DND-41 (cell line): ENCODE measurements at places on chromosomes 12 and 14.
A peak's percentile ranks its signal among the peaks of the same experiment; 100 is the strongest.

DNA sequence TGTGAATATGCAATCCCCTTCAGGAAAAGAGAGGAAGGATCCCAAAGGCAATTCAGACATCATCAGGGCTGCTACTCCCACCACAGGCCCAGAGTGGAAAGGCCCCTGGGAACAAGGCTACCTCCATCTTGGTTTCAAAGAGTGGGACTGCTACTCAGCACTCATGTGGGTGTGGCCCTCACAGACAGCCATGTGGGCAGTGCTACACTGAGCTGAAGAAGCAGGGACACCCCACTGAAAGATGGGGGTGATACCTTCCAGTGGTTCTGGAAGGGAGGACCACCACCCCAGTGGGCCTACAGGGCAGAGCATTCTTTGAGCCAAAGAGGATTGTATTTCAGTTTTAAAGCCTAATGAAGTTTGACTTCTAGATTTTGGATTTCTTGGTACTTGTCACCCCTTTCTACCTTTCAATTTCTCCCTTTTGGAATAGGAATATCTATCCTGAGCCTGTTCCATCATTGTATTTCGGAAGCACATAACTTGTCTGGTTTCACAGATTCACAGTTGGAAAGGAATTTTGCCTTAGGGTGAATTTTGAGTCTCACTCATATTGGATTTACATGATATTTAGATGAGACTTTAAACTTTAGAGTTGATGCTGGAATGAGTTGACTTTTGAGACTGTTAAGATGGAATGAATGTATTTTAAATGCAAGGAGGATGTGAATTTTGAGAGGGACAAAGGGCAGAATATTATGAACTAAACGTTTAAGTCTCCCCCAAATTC, 16.5 kb upstream of the LTA4H start:
- no peaks in the 10 kb centered on the region for H3K27me3 ChIP-seq
- no peaks in the 10 kb centered on the region for H3K36me3 ChIP-seq
- H3K4me3 ChIP-seq: no peak overlapping the region
- no peak overlapping the region for H3K27ac ChIP-seq
- no peaks in the 10 kb centered on the region for H3K4me1 ChIP-seq

DNA sequence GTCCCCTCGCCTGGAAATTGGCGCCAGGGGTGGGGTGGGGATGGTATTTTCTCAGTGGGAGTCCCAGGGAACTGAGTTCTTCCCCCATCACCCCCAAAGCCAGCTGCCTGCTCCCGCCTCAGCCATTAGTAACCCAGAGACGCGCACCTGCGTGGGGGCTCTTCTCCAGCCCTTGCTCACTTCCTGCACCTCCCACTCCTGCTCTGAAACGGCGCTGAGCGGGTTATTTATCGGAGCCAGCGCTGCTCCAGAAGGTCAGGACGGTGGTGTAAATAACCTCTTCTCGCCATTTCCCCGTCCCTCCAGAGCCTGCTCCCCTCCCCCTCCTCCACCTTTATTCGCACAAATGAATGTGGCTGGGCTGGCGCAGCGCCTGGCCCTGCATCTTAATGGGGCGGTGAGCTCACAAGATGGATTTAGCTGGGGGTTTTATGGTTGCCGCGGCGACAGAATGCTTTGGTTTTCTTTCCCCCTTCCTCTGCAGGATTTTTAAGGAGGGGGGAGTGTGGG, 12.2 kb downstream of the GPR84 start:
- H3K27ac ChIP-seq: no peak overlapping the region
- H3K36me3 ChIP-seq: peaks cover 44% of the 10 kb centered on the region
- no peak overlapping the region for H3K4me3 ChIP-seq
- peaks cover 6% of the 10 kb centered on the region; the same call in 1 of the 2 replicates for H3K4me1 ChIP-seq
- no peaks in the 10 kb centered on the region for H3K27me3 ChIP-seq

GRCh38 chr14:58088961-58089360, 63.1 kb downstream of the ARMH4 start:
- H3K27ac ChIP-seq: no peak overlapping the region
- DNase-seq: no peak
- H3K36me3 ChIP-seq: no peaks in the 10 kb centered on the region
- no peaks in the 10 kb centered on the region for H3K4me1 ChIP-seq
- no peak overlapping the region for H3K4me3 ChIP-seq

DNA sequence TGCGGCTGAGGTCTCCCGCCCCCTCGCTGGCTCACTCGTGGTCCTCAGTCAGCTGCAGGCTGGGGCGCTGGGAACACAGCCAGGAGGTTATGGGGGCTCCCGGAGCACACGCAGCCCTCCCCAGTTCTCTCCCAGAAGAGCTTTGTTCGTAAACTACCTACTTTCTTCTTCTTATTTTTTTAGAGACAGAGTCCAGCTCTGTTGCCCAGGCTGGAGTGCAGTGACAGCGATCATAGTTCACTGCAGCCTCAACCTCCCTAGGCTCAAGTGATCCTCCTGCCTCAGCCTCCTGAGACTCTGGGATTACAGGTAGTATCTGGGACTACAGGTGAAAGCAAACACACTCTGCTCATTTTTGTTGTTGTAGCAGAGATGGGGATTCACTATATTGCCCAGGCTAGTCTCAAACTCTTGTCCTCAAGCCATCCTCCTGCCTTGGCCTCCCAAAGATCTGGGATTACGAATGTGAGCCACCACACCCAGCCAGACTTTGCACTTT, 15.5 kb upstream of the PLA2G1B start:
- H3K27me3 ChIP-seq: no peaks in the 10 kb centered on the region
- no peak overlapping the region for H3K27ac ChIP-seq
- no peak overlapping the region for H3K4me3 ChIP-seq
- no peaks in the 10 kb centered on the region for H3K4me1 ChIP-seq
- no peaks in the 10 kb centered on the region for H3K36me3 ChIP-seq
- no peak for DNase-seq

DNA sequence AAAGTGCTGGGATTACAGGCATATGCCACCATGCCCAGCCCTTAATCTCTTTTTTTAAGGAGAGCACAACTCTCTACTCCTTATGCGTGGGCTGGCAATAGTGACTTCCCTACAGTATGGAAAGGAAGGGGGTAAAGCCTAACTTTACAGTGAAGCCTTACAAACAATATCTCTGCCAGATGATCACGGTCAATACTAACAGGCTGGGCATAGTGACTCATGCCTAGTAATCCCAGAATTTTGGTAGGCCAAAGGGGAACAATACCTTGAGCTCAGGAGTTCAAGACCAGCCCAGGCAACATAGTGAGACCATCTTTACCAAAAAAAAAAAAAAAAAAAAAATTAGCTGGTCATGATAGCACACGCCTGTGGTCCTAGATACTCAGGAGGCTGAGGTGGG, 5.6 kb downstream of the PYM1 start:
- H3K4me1 ChIP-seq: peaks cover 42% of the 10 kb centered on the region
- no peak overlapping the region for H3K4me3 ChIP-seq
- no peaks in the 10 kb centered on the region for H3K27me3 ChIP-seq
- H3K36me3 ChIP-seq: peaks cover 51% of the 10 kb centered on the region
- H3K27ac ChIP-seq: no peak overlapping the region
- no peak for DNase-seq

DNA sequence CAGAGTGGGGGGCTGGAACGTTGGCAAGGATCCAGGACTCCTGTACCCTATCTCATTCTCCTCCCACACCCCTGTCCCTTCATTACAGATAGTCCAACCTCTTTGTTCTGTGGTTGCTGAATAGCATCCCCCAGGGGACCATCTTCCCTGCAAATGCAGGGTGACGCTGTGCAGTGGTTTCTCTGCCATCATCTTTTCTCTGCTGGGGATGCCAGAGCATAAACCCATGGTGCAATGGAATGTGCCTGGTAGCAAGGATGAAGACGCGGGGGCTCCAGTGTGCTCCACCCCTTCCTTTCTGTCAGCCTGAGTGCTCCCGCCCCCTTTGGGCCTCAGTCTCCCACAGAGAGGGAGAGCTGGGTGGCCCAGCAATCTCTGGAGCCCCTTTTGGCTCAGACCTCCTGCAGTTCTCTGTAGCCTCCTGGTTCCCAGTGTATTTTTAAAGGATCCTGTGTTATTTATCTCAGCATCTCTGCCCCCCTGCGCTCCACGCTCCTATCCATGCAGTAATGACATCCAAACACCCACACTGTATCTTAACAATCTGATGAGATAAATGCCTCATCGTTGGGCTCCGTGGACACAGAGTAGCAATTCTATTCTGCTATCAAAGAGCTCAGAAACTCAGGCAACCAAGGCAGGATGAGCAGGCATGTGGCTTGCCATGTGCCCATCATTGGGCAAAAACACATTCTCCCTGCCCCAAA, 212.8 kb downstream of the CACNA1C start:
- H3K27ac ChIP-seq: no peak overlapping the region
- no peak for DNase-seq
- H3K36me3 ChIP-seq: no peaks in the 10 kb centered on the region

DNA sequence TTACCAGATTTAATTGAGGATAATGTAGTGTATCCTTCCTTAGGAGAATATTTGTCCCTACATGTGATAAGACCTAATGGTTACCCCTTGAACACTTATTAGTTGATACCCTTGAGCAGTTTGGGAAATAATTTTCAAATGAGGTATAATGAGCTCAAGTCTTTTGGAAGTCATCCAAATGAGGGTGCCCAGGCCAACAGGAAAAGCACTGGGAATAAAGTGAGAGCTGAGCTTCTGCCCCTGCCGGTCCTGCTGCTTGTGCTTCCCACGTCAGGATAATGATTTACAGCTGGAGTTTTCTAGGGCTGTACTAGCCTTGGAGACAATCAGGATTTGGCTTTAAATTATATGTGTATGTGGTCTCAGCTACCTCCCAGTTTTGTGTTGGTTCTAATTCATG, 178.8 kb upstream of the FRMD6 start:
- H3K27me3 ChIP-seq: no peaks in the 10 kb centered on the region
- no peaks in the 10 kb centered on the region for H3K4me1 ChIP-seq
- no peak overlapping the region for H3K4me3 ChIP-seq
- H3K36me3 ChIP-seq: no peaks in the 10 kb centered on the region
- no peak for DNase-seq

- peaks cover 37% of the 10 kb centered on the region for H3K36me3 ChIP-seq
- no peak for DNase-seq
- no peaks in the 10 kb centered on the region for H3K4me1 ChIP-seq
- no peak overlapping the region for H3K4me3 ChIP-seq
- no peak overlapping the region for H3K27ac ChIP-seq
- no peaks in the 10 kb centered on the region for H3K27me3 ChIP-seq
Observed at GRCh38 chr14:75714991-75715390, 53.9 kb downstream of the TTLL5 start.

- no peak for DNase-seq
- H3K27ac ChIP-seq: peak overlapping the region; percentile 97
- H3K36me3 ChIP-seq: peaks cover 23% of the 10 kb centered on the region
- H3K27me3 ChIP-seq: no peaks in the 10 kb centered on the region
- H3K4me3 ChIP-seq: peak overlapping the region; percentile 81; the same call in 1 of the 2 replicates
Observed at GRCh38 chr12:68806488-68807237, 1.3 kb upstream of the MDM2 start.

GRCh38 chr14:67978749-67979148, 159.2 kb downstream of the RAD51B start:
- no peak overlapping the region for H3K4me3 ChIP-seq
- H3K27me3 ChIP-seq: no peaks in the 10 kb centered on the region
- no peaks in the 10 kb centered on the region for H3K4me1 ChIP-seq
- no peak for DNase-seq
- H3K27ac ChIP-seq: no peak overlapping the region

GRCh38 chr12:95796225-95796981, 5.8 kb upstream of the NTN4 start:
- no peak overlapping the region for H3K27ac ChIP-seq
- no peaks in the 10 kb centered on the region for H3K36me3 ChIP-seq
- DNase-seq: no peak
- no peak overlapping the region for H3K4me3 ChIP-seq

DNA sequence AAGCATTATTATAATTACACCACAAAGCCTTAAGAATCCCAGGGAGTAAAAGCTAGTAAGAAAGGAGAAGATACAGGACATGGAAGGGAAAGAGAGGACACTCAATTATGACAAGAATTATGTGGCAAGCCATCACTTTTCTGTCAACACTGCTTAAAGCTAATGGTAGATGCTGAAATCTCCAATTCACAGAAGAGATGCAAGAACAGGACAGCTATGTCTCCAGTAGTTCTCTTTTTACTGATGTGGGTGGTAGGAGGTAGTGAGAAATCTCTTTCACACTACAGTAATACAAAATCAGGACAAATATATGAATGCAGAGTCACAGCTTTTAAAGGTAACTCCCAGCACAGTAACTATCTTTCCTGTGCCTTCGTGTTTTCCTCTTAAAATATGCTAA, 29.2 kb downstream of the CHD8 start:
- peaks cover 94% of the 10 kb centered on the region for H3K36me3 ChIP-seq
- H3K4me3 ChIP-seq: no peak overlapping the region
- no peak for DNase-seq
- no peaks in the 10 kb centered on the region for H3K27me3 ChIP-seq

- no peaks in the 10 kb centered on the region for H3K36me3 ChIP-seq
- H3K4me3 ChIP-seq: no peak overlapping the region
- peaks cover 5% of the 10 kb centered on the region; the same call in 1 of the 2 replicates for H3K4me1 ChIP-seq
- H3K27ac ChIP-seq: no peak overlapping the region
- no peak for DNase-seq
- H3K27me3 ChIP-seq: peaks cover 4% of the 10 kb centered on the region
Observed at GRCh38 chr14:64632056-64632455, 72.2 kb upstream of the PLEKHG3 start.

- H3K27ac ChIP-seq: no peak overlapping the region
- H3K4me1 ChIP-seq: no peaks in the 10 kb centered on the region
- no peaks in the 10 kb centered on the region for H3K27me3 ChIP-seq
- DNase-seq: no peak
- peaks cover 30% of the 10 kb centered on the region for H3K36me3 ChIP-seq
- no peak overlapping the region for H3K4me3 ChIP-seq
Observed at GRCh38 chr14:24311837-24312615, 724 bp downstream of the LTB4R start.

DNA sequence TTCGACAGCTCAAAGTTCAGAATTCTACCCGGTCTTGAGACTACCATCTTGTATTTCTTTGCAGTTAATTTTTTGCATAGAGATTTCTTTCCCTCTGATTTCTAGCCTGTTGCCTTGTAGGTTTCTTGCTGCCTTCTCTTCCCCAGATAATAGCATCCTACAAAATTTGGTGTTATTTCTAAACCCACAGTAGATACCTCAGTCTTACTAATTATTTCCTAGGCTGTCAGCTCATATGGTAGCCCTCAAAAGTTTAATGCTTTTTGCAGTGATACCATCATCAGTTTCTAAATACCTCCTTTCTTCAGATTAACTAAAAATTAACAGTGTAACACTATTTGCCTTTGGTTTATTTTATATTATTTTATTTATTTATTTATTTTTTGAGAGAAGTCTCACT, 61.9 kb upstream of the TMPO start:
- no peaks in the 10 kb centered on the region for H3K27me3 ChIP-seq
- DNase-seq: no peak
- no peak overlapping the region for H3K4me3 ChIP-seq
- no peak overlapping the region for H3K27ac ChIP-seq
- no peaks in the 10 kb centered on the region for H3K4me1 ChIP-seq
- no peaks in the 10 kb centered on the region for H3K36me3 ChIP-seq
